ENCODE measurements at places on chromosomes 5 and 9. TPM values are rescaled to one million over a fixed set of nuclear protein-coding genes. Genes with fewer than 3 reads are reported as not detected.

TMEM171 gene
- 46.8 TPM for polyA plus RNA-seq

ADAMTS19 gene
- polyA plus RNA-seq = not detected

SPATA31C1 gene
- not detected for polyA plus RNA-seq

KCTD16 gene
- polyA plus RNA-seq = not detected

PJA2 gene
- polyA plus RNA-seq = 40.6 TPM

MSX2 gene
- 1.2 TPM for polyA plus RNA-seq

ADAMTS16 gene
- 0.04 TPM for polyA plus RNA-seq

ARHGAP26 gene
- polyA plus RNA-seq = 5.4 TPM

ZNF367 gene
- polyA plus RNA-seq = 3.5 TPM

ZBED3 gene
- polyA plus RNA-seq = 1.8 TPM

DMRT3 gene
- polyA plus RNA-seq = not detected

KCNN2 gene
- polyA plus RNA-seq = not detected

GABRA6 gene
- polyA plus RNA-seq = not detected

IRX2 gene
- 0.03 TPM for polyA plus RNA-seq

LHX3 gene
- polyA plus RNA-seq = not detected

SLC6A19 gene
- polyA plus RNA-seq = 0.80 TPM

BHMT2 gene
- polyA plus RNA-seq = 3.0 TPM

HTR4 gene
- 4.2 TPM for polyA plus RNA-seq

PCDHGA4 gene
- not detected for polyA plus RNA-seq

NTRK2 gene
- 0.60 TPM for polyA plus RNA-seq

PAX5 gene
- 20.1 TPM for polyA plus RNA-seq

SLC25A25 gene
- 19.4 TPM for polyA plus RNA-seq

TAF11L4 gene
- polyA plus RNA-seq = not detected

TERT gene
- not detected for polyA plus RNA-seq

GPR150 gene
- polyA plus RNA-seq = 0.36 TPM

ANKRD18B gene
- not detected for polyA plus RNA-seq

SKIC3 gene
- polyA plus RNA-seq = 20.9 TPM

FBXL7 gene
- polyA plus RNA-seq = 0.92 TPM

ARHGEF39 gene
- 9.0 TPM for polyA plus RNA-seq

CYLC2 gene
- not detected for polyA plus RNA-seq

IQGAP2 gene
- 40.5 TPM for polyA plus RNA-seq

Measured in sigmoid colon (tissue), 7 donors.